ENCODE measurements at places on chromosomes 3 and 15.

DNA sequence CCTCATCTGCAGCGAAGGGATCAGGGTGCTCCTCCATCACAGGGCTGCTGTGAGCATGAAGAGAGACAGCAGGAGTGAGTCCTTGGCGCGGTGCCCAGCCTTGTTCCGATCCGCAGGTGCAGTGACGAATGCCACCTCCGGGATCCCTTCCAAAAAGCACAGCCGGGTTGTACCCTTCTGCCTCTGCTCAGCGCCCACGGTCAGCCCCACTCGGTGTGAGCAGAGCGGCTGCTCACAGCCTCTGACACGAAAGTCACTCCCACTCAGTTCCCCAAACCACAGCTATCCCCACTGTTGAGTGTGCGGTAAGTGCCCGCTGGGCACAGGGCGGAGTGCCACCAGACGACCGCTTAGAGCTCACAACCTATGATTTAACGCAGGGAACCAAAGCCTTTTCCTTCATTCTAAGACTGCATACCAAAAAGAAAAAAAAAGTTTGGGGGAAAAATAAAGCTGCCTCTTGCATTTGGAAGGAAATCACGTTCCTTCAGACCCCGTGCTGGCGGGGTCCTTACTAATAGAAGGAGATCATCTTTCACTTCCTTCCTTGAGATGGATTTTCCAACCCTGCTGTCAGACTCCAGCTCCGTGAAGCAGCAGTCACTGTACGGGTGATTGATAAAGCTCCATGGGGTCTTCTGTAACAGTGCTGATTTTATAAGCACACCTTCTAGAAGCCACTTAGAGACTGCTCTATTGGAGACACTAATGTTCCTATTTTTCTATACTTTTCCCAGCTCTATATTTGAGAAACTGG, 34.7 kb upstream of the TUBGCP5 start:
- DNase-seq = no peak

GRCh38 chr15:101549647-101550046, 60.1 kb upstream of the PCSK6 start:
- DNase-seq = no peak

DNA sequence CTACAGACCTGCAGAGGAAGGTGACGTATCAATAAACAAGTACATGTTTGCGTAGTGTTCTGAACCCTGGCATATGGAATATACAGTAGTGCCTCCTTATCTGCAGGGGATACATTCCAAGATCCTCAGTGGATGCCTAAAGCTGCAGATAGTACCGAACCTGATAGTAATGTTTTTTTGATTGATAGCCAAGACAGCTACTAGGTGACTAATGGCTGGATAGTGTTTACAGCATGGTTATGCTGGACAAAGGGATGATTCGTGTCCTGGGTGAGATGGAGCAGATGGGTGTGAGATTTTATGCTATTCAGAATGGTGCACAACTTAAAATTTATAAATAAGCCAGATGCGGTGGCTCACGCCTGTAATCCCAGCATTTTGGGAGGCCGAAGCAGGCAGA, 55.8 kb upstream of the IGF2BP2 start:
- DNase-seq = no peak

DNA sequence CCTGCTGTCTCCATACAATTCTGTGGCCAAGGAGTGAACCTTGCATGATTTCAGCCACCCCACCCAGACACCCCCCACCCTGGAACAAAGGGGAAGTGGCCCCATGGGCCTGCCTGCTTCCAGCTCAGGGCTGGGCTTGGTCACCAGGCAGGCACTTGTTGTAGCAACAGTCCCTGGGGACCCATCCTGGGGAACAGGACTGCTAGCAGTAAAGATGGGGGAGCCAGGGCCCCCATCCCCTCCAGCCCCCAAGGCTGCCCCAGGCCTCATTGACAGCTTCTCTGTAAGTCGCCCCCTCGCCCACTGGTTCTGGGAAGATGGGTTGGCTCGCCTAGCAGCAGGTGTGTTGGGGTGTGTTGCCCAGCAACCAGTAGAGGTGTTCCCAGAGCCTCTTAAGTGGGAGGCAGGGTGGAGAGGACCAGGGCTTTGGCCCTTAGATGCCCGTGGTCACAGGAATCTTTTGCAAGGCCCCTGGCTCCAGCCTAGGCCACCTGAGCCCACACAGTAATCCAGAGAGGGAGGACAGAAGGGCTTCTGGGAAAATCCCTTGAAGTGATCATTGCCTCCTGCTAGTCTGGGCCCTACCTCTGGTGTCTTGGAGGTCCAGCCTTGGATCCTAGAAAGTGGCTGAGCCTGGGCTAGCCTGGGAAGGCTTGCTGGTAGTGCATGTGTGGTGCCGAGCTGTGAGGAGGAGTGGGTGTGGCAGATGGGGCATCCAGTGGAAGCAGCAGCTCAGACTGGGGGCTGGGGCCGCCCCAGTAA, 48.9 kb downstream of the CYP11A1 start:
- DNase-seq = no peak

DNA sequence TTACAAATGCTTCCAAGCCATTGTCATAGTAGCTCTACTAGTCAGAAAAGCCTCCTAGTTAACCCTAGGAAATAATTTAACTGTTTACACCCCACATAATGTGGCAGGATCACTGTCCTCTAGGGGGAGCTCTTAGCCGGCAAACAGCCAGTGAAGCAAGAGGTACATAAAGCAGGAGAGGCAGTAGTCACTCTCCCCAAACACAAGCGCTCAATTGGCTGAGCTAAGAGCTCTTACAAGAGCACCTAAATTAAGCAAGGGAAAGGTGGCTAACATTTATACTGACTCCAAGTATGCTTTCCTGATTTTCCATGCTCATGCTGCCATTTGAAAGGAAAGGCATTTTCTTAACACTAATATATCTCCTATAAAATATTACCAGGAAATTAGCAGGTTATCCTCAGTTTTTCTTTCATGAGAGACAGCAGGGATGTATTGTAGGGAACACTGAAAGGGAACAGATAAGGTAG, 37.6 kb downstream of the NCEH1 start:
- peak; percentile 23 for DNase-seq

- no peak for DNase-seq
Observed at GRCh38 chr3:114496874-114497273, 203.0 kb downstream of the TIGIT start.

DNA sequence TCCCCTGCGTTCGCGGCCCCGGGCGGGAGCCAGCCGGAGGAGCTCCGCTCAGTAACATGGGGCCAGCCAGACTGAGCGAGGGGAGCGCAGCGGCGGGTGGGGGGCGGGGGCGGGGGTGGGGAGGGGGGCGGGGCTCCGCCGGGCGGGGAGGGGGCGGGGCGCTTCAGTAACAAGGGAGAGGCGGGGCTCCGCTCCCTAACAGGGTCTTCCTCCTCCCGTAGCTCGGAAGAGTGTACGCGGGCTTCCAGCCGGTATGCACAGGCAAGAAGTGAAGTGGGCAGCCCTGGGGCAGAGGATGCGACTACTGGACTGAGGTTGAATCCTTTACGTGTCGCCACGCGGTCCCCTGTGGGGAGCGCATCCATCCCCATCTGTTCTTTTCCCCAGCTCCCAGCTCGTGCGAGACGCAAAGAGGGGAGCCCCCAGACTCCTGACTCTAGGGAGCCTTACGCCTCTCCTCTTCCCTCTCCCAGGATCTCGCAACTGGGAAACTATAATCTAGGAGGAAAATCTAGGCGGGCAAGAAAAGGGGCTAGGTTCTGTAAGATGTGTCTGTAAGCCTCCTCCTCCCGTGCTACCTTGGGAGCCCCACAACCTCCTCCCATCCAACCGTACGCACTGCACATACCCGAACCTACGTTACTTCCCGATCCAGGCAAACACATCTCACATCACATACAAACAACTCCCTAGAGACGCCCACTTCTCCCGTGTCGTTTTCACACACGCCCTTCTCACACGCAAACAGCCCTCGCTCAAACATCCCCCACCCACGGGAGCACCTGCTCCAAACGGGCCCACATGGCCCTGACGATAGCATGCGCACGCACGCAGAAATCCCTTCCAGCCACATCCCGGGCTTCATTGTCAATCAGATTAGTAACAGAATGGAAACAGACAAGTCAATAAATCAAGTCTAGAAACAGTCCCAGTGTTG, at the start of gene SHF:
Gene SHF, minus strand, starts transcription at position 73 of the 937 bp plus-strand sequence. Its CDS starts 15 bp downstream, at position 58.
- DNase-seq = peak; percentile 81

DNA sequence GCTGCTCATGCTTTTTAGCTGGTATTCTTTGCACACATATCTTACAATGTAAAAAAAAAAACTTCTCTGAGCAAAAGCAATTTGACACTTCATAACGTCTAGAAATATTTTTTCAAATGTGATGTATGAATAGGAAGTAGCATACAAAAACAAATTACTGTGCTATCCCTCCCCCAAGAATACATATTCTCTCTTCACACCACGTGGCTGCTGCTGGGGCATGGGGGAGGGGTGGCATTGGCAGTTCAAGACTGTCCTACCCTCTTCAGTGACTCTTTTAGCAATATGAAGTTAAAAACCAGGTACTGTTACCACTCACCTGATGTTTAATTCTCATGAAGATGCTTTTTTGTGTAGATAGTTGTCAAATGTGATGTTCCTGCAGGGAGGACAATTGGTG, 85.6 kb downstream of the UBE2E2 start:
- DNase-seq = no peak

Data from naive thymus-derived CD4-positive, alpha-beta T cell (primary cell).